Urothelium cell line (cell line): ENCODE measurements at places on chromosomes 13 and 19.
A peak's percentile ranks its signal among the peaks of the same experiment; 100 is the strongest.

- no peak for DNase-seq
These were observed 251.4 kb downstream of the ITGBL1 start for GRCh38 chr13:101703838-101704237.

DNA sequence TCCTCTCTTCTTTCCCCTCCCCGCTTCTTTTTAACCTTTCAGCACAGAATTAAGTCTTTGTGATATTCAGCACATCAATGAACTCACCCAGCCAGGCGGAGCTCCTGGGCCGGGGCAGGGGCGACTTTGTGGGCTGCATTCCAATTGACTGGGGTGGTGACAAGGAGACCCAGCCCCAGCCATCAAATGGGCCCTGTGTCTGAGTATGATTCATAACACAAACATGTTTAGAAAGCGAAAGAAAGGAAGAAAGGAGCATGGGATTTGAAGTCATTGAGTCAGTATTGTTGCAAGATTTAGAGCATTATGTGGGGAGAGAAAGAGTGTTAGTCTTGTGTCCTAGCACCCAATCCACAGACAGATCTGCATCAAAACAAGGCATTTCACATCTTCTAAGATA lies 185.3 kb downstream of the LHFPL6 start:
- DNase-seq = peak; percentile 53

DNA sequence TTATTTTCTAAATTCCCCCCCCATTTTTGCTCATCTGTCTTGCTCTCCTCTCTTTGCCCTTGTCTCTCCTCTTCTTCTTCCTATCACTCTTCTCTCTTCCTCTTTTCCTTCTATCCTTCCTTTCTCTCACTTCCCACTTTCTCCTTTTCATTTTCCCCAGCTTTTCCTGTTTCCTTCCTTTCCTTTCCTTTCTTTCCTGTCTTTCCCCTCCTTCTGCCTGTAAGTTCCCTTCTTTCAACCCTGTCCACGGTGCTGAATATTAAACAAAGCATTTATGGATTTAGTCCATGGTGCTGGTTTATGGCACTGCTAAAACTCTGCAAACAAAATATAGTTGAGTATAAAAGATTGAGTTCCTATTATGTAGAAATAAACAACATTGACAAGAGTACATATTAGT lies 27.6 kb downstream of the SCEL start:
- no peak for DNase-seq

DNA sequence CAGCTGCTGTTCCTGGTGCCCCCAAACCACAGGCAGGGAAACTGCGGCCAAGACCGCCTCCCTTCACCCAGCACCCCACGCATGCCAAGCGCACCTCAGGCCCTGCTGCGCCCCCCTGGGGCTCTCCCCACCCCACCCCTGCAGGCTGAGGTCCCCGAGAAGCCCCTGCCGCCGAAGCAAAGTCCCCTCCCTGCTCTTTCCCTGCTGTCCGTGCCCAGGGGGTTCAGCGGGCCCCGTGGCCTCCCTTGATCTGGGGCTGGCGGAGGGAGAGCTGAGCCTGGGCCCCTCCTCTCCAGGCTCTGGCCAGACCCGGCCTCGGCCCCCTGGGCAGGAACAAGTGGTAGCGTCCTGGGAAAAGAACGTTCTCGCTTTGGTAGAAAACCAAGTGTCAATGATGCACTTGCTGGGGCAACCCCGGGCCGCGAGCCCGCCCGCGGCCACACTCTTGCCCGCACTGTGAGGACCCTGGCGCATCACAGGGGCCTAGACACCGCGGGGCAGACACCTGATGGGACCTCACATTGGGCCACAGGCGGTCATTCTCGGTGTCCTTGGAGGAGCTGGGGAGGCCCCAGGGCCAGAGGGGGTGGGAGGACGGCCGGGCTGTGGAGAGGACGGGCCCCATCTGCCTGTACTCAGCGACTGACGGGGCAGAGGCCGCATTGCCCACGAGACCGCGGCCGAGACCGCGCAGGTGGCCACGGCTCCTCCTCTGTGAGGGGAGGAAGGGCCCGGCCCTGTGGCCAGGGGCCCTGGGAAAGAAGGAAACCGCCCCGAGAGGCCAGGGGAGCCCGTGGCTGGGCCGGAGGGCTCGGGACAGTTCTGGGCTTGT lies 29.0 kb downstream of the GPX4 start:
- DNase-seq = no peak

DNA sequence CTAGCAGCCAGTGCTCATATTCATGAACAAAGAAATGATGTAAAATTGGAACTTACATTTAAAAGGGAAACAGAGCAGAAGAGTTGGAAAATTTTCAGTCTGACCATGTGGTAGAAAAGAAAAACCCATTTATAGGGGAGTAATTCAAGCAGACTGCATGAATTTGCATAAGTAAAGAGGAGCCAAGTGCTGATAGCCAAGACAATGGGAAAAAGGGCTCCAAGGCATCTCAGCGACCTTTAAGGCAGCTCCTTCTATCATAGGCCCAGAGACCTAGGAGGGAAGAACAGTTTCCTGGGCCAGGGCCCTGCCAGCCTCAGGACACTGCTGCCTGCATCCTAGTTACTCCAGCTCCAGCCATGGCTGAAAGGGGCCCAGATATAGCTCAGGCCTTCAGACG lies 7.5 kb downstream of the DNAJC3 start:
- no peak for DNase-seq

- no peak for DNase-seq
These were observed 11.8 kb downstream of the CELF5 start for GRCh38 chr19:3236272-3236671.
